Fibroblast of lung (primary cell): ENCODE measurements at places on chromosomes 6 and 20. TPM values are rescaled to one million over a fixed set of nuclear protein-coding genes. Genes with fewer than 3 reads are reported as not detected.

Gene COX4I2
- not detected in 2 replicates for polyA plus RNA-seq

DNA sequence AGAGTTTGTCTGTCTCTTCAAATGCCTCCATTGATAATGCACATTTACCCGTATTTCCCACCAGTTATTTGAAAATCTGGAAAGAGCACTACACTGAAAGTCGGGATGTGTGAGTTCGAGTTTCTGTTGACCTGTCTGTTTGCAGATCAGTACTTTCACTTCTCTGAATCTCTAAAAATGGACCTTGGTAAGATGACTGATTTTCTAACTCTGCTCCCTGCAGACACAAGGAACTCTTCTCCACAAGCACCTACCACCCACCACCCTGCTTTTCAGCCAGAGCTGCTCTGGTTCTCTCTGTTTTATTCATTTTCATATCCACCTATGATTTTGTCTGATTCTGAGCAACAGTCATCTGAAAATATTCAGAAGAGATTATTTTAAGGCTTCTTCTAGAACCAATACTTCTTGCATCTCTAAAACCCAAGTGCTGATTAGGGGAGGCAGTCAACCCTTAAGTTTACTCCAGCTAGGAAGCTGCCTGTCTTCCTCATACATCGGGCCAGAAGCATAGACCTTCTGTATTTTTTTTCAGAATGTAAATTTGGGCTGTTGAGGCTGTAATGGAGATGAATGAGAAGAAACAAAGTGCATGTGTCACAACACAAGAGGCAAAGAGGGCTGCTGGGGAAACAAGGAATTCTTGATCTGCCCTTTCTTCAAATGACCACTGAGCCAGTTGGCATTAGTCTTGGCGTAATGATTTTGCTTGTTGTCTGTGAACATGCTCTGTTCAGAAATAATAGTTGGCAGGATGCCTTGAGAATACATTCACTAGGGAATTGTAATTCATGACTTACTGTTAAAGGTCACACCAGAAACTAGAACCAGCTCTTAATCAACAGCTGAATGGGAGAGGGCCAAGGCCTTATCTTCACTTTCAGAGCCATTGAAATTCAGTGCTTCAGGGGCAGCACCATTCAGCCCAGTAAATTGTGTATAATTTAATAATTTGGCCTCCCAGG lies 85.4 kb upstream of the MYLIP start:
- no peak for DNase-seq

Gene EYA4
- polyA plus RNA-seq, result 4.6 and 17.7 TPM in 2 replicates

GRCh38 chr20:35329435-35330139 lies 37.4 kb upstream of the FAM83C start:
- peak; percentile 46 for DNase-seq

Gene EDEM2
- polyA plus RNA-seq, result 23.8 and 25.3 TPM in 2 replicates

- DNase-seq, result peak; percentile 74
These were observed 48.2 kb upstream of the BEND6 start for GRCh38 chr6:56906752-56907151.

DNA sequence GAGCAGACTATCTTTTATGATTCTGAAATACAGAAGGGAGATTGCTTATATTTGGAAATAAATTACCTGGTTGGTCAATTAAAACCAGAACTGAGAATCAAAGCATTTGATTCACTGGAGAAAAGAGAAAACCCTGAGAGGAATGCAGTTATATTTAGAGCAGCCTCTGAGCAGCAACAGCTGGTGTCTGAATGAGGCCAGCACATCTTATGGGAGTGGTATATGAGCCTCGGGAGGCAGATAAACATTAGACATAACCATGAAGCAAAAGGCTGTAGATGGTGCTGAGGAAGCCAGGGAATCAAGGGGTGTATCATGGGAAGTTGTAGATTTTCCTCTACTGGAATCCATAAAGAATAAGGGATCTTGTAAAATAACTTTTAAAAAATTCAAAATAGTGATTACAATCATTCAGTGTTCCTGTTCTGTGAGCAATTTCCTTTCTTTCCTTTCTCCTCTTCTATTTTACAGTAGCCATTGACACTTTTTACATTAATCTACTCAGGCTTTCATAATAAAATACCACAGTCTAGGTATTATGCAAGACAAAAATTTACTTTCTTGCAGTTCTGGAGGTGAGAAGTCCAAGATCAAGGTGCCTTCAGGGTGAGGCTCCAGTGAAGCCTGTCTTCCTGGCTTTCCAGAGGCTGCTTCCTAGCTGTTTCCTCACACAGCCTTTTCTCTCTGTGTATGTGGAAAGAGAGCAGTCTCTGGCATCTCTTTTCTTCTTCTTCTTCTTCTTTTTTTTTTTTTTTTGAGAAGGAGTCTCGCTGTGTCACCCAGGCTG lies 32.8 kb upstream of the ENPP5 start:
- peak; percentile 49 for DNase-seq

DNA sequence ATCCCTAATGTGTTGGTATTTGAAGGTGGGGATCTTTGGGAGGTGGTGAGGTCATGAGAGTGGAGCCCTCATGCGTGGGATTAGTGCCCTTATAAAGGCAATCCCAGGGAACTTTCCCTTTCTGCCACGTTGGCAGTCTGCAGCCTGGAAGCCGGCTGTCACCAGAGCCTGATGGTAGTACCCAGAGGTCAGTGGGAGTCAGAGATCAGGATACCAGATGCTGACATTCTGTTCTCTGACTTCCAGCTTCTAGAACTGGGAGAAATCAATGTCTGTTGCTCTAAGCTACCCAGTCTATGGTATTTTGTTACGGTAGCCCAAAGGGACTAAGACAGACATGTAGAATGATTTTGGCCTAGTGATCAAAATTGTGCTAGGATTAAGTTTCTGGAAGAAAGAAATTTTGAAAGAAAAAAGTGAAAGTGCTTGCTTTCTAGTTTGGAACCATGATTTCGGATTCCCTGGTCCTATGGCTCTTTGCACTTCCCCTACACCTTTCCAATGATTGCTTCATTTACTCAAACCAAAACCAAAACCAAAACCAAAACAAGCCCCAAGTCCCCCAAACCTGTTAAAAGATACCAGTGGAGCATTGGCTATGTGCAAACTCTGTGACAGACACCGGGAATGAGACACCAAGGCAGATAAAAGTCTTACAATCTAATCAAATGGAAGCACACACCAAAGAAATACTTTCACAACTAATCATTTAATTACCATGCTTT lies 173.7 kb upstream of the ZNF217 start:
- no peak for DNase-seq

DNA sequence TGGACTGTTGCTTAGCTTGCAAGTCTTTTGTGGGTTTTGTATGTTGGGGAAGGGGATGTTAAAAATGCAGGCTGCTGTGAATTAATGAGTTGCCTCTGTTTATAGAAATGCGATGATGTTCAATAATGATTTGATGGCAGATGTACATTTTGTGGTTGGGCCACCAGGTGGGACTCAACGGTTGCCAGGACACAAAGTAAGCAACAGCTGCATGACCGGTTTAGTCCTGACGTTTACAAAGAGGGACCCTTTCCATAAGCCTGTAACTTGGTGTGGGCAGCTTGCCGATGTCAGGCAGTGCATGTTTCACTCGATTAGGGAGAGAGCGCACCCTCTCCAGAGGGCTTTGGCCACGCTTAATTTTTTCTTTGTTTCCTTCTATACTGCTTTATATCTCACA lies 1.3 kb downstream of the BTBD3 start:
- DNase-seq, result peak; percentile 22

DNA sequence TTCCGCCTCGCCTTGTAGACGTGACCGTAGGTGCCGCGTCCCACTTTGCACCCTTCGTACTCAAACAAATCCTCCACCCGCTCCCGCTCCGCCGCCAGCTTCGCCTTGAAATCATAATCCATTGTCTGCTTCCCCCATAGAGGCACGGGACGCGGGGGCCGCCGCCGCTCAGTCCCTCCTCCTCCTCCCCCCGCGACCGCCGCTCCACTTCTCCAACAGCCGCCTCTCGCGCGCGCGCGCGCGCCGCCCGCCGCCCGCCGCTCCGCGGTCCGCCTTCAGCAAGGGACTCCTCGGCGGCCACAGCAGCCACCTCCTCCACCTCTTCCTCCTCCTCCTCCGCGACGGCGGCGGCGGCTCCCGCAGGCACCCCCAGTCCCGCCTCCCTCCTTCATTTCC lies 256 bp downstream of the CDK19 start:
- no peak for DNase-seq

GRCh38 chr6:160788806-160789205 lies 86.8 kb downstream of the PLG start:
- DNase-seq, result no peak

DNA sequence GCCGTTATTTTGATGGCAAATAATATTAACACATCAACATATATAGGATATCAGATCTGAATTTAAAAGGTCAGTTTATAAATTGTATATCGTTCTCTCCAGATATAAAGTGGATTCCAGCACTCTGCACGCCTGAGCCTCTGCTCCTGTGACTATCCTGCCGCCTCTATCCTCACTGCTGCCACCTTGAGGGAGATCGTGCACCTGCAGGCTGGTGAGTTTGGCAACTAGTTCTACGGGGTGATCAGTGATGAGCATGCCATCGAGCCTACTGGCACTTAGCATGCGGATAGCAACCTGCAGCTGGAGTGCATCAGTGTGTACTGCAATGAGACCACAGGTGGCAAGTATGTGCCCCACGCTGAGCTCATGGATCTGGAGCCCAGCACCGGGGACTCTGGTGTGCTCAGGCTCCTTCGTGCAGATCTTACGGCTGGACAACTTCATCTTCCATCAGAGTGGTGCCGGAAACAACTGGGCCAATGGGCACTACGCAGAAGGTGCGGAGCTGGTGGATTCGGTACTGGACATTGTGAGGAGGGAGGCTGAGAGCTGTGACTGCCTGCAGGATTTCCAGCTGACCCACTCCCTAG lies 84.9 kb downstream of the FBXO5 start:
- DNase-seq, result peak; percentile 11

Gene PTK6
- polyA plus RNA-seq, result not detected in 2 replicates

- no peak for DNase-seq
These were observed 25.8 kb upstream of the RTF2 start for GRCh38 chr20:56442389-56443365.

DNA sequence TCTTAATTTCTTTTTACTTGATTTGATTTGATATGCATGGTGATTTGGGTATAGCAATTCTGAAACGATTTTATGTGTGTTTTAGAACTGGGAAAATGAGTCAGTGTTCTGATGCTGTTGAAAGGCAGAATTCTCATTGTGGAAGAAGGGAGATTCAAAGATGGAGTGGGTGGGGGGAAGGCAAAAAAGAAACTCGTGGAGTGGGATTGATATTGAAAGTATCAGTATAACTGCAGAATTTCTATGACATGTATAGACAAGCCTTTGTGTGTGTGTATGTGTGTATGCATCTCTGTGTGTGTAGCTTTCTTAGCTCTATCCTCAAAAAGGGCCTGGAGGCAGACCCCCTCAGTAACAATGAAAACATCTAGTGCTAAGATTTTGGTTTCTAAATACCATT lies 184.3 kb upstream of the OLIG3 start:
- DNase-seq, result no peak

DNA sequence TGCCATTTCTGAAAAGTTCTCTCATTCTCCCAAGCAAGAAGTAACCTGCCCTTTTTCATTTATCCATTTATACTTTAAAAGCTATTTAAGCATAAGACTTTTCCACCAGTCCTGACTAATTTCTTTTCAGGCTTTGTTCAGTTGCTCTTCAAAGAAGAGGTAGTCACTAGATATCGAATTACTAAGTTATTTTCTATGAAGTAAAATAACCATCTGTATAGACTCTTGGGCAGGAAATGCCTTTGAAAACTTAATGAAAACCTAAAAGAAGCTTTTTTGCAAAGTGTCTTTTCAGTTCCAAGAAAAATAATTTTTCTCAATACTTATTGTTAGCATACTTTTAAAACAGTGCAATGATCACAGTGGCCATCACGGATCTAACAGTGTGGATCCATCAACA lies 31.3 kb upstream of the LAMP5 start:
- no peak for DNase-seq

Gene IMPG1
- 0.05 and 0.17 TPM in 2 replicates for polyA plus RNA-seq

- no peak for DNase-seq
These were observed 39.7 kb upstream of the LRFN2 start for GRCh38 chr6:40626886-40627285.

- no peak for DNase-seq
These were observed 27.0 kb upstream of the CALHM6 start for GRCh38 chr6:116434056-116434725.

DNA sequence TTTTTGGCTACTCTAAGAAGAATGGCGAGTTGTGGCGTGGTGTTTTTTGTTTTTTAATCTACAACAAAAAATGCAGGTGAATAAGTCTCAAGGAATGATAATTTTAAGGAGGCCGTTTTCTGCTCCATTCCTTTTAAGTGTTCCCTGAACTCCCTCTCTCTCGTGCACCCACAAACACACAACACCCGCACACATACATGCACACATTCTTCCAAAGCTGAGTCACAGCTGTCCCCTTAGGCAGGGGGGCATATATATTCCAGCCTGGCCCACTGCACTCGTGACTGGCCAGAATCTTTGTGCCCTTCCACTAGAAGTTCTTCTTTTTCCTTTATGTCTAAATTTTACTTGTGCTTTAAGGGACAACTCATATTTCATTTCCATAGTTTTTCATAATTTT lies 405.7 kb downstream of the LMBRD1 start:
- DNase-seq, result peak; percentile 8

DNA sequence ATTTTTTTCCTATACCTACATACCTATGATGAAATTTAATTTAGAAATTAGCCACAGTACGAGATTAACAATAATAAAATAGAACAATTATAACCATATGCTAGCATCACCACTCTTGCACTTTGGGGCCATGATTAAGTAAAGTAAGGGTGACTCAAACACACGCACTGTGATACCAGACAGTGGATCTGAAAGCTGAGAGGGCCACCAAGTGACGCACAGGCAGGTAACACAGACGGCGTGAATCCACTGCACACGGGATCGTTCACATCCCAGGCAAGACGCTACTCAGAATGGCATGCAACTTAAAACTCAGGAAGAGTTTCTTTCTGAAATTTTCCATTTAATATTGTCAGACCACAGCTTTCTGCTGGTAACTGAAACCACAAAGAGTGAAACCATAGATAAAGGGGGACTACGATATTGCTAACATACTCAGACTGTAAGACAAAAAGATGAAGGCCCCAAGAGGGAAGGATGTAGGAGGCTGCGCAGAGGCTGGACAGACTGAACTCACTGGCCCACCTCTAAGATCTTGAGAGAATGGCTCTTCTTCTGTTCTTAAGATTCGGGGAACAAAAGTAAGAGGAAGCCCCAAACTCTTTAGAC lies 17.9 kb downstream of the RRBP1 start:
- peak; percentile 43 for DNase-seq

DNA sequence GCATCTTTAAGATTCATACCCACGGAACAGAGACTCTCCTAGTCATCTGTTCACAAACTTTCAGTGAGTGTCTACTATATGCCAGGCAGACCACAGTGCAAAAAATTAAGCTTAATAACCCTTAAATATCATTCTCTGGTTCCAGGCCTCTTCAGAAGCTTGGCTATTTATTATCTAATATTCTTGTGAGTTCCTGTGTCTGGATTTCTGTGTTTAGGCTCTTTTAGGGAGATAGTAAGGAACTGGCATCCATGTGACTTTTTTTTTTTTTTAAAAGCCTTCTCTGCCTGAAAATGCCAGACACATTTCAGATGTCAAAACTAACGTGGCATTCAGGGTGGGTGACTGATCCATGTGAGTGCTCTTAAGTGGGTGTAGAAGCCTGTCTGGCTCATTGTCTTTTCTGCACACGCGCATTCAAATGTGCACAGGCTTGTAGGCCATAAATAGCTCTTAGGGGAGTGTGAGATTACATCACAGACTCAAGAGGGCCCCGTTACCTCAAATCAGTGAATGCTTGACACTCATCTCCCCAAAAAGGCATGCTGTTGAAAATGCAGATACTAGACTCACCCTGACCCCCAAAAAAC lies 141.9 kb downstream of the GMPR start:
- no peak for DNase-seq

- DNase-seq, result peak; percentile 51
These were observed 71.5 kb downstream of the HFE start for GRCh38 chr6:26158581-26159356.

- DNase-seq, result no peak
These were observed 100.7 kb downstream of the TAF4 start for GRCh38 chr20:61964675-61965605.

Gene COMMD7
- polyA plus RNA-seq, result 68.5 and 70.0 TPM in 2 replicates
